GF-D8 (cell line): ENCODE measurements at places on chromosomes 1 and 21.
A peak's percentile ranks its signal among the peaks of the same experiment; 100 is the strongest.

DNA sequence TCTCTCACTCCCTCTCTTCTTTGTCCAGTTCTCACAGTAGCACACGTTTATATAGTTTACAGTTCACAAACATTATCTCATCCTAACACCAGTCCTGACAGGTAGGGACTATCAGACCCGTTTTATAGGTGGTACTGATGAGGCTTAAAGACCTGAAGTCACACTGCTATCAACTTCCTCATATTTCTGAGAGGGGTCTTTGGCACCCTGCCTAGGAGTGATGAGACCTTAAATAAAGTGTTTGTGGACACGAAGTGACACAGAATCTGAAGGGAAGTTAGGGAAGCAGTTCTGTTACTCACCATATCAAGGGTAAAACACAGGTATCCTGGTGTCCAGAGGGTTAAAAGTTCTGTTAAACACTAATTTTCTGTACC, 590 bp upstream of the TACSTD2 start:
- no peak for DNase-seq

GRCh38 chr1:56456435-56457101, 122.8 kb downstream of the PLPP3 start:
- DNase-seq: no peak

GRCh38 chr1:26950602-26951001, 9.7 kb downstream of the KDF1 start:
- no peak for DNase-seq

- DNase-seq: no peak
Measured at GRCh38 chr1:53145051-53145600, 2.7 kb upstream of the SLC1A7 start.

- DNase-seq: no peak
Measured at GRCh38 chr1:111274653-111275052, 16.0 kb upstream of the CHIA start.

GRCh38 chr1:53755874-53756273, 16.9 kb upstream of the GLIS1 start:
- DNase-seq: no peak

DNA sequence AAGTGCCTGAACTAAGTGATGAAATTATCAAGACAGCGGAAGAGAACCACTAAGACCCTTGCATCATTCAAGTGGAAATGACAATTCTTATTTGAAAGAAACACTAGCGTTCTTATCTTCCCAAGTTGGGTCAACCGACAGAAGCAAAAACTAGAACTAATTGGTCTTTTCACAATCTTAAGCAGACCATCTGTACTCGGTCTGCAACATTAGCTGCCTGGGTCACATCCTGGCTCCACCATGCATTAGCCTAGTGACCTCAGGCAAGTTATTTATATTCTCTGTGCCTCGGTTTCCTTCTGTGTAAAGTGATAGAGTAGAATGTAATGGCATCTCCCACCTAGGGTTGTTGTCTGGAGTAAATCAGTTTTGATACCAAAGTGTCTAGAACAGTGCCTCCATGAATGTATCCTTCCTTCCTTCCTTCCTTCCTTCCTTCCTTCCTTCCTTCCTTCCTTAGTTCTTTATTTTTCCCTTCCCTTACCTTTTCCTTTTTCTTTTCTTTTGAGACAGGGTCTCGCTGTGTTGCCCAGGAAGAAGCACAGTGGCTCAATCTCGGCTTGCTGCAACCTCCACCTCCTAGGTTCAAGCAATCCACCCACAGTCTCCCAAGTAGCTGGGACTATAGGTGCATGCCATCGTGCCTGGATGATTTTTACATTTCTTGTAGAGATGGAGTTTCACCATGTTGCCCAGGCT, 6.0 kb downstream of the COLGALT2 start:
- peak; percentile 38 for DNase-seq
